ENCODE measurements at places on chromosomes 6 and 20.

DNA sequence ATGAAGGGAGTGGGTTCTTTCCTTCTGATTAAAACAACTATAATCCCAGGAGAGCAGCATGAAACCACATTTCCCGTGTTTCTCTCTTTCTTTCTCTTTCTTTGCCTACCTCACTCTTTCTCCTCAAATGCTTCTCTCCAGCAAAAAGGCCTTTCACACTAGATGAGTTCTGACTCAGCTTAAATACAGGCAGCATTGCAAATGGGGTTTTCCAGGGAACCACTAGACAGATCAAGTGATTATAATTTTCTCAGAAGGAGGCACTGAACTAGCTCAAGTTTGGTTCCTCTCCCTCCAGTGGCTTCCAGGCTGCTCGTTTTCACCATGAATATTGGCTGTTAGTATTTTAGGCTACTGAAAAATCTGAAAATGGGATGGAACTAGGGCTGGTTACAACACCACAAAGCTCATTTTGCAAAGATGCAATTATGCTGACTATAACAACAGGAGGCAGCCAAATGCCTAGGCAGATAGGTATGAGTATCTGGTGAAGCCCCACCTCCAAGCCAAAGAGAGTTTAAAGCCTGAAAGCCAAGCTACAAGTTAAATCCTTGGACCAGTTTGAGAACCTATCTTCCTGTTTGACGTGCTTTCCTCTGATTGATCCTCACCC, 260.0 kb downstream of the MMUT start:
- DNase-seq, result no peak

- no peak for DNase-seq
Measured at GRCh38 chr6:4585682-4586468, 190.3 kb upstream of the CDYL start.

GRCh38 chr20:1465470-1466210, 1.0 kb downstream of the NSFL1C start:
- no peak for DNase-seq

DNA sequence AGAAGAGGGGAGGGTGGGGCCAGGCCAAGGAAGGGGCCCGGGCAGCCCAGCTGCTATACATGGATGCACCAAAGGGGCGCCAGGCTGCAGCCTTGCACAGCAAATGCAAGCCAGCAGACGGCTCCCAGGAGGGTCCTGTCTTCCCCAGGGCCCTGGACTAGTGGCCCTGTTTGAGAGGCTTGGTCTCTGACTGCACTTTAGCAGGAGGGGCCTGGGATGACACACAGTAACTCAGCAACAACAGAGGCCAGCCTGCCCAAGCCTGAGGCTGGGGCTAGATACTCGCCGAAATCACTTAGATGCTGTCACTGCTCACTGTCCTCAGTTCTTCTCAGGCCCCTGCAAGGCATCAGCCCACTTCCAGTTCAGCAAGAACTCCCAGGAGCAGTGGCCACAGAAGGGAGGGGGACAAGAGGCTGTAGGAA, 73.5 kb downstream of the TRAM2 start:
- no peak for DNase-seq

DNA sequence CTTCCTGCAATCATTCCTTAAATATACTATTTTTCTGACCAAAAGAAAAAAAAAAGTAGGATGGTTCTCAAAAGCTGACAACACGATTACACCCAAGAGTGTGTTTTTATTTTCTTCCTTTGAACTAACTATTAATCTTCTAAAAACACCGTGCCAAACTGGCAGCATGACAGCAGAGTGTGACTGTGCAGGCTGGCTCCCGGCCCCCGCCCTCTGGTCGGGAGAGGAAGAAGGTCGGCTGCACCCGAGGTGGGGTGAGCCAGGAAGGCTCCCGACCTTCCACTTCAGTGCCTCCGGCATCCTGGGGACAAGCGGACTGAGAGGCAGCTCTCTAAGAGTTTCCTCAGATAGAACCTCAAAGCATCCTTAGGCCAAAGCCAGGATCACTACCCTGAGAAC, 29.2 kb downstream of the SLC22A23 start:
- DNase-seq, result no peak

DNA sequence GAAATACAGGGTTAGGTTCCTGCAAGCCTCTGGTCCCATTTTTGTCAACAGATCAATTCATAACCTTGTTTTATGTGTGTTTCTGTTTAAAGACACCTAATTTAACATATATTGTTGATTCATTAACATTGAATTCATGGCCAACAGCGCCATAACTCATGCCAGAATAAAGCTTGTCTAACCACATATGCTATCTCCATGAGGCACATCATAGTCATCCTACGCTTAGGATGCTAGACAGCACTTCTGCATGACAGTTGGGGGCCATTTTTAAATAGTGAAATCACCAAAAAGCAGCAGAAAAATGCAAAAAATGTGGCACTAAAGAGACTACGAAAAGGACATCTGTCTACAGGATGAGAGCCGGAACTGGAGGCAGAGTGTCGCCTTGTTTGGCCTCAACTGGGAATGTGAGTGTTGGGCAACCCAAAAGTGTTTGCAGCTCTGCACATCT, 37.9 kb downstream of the TRAM2 start:
- no peak for DNase-seq

DNA sequence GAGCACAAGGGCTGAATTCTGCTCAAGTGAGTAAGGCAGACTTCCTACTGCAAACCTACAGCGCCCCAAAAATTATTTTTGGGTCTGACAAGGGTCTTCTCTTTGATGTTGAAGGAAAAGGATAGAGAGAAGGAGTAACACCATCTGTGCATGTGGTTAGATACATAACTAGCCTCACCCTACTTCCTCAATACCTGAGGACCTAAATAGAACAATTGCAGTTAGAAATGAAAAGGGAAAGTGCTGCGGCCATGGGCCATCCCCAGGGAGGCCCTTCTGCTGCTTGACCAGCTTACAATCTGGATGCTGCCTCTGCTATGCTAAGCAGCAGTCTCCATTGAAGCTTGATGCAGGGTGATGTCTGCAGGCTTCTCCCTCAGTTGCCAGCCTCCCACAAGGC, 63.2 kb upstream of the ARMH2 start:
- no peak for DNase-seq

DNA sequence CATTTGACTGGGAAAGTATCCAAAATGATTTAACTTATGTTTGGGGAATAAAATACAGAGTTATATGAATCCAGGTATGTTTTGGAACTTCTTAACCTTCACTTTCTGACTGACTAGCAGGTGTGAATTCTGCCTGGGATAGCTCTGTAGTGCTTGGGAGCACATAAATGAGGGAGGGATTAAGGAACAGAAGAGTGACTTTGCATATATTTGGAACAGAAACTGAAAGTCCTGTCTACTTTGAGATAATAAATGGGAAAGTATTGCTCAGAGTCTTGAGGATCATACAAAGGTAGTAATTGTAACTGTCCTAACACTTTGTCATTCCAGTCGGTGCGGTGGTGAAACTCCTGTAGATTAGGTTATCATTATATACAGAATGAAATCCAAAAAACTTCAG, 317.6 kb downstream of the RIMS1 start:
- no peak for DNase-seq

DNA sequence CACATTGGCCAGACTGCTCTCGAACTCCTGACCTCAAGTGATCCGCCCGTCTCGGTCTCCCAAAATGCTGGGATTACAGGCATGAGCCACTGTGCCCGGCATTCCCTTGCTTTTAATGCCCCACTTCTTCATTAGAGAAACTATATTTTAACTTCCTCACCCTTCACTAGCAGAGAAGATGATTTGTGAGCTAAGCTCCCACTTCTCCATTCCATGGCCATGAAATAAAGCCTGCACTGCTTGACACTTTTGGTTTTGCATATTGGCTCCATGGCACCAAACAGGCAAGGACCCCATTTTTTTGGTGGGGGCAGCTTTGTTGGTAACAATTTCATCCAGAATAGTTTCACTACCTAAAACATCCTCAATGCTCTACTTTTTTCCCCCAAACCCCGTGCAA, 145.3 kb downstream of the TFAP2B start:
- no peak for DNase-seq

- no peak for DNase-seq
Measured at GRCh38 chr6:98828211-98828788, 6.1 kb upstream of the POU3F2 start.

GRCh38 chr6:16355699-16356446, 117.5 kb downstream of the GMPR start:
- no peak for DNase-seq

DNA sequence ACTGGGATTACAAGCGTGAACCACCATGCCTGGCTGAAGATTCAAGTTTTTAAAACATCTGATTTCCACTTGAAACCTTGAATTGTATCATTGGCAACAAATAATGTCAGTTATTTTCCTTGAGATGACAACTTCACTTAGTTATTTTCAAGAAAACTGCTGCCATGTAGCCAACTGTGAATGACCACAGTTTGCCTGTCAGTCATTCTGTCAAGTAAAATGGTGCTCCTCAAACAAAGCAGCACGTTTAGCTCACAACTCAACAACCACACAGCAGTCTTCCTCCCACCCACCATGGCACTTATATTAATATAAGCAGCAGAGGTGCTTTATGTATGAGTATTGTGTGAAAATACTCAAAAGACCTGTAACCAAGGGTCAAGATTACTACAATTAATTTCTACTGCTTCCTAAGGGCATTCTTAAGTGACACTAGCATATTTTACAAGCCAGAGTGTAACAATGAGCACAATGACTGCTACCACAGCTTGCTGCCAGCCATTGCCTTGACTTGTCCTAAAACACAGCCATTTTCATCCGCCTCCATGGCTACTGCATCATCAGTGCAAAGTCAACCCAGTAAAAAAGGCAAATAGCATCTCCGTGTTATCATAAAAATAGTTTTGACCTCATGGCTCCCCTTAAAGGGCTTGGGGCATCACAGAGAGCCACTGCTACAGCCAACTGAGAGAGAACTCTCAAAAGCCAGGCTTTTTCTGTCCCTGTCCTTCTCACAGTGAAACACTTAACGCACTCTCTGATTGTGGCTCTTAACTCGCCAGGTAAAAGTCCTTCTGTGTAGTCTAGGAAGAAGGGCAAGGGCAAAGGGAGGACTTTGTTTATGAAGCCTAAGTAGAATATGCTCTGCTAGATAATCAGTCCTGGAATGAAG, 96.4 kb upstream of the TAB2 start:
- no peak for DNase-seq

DNA sequence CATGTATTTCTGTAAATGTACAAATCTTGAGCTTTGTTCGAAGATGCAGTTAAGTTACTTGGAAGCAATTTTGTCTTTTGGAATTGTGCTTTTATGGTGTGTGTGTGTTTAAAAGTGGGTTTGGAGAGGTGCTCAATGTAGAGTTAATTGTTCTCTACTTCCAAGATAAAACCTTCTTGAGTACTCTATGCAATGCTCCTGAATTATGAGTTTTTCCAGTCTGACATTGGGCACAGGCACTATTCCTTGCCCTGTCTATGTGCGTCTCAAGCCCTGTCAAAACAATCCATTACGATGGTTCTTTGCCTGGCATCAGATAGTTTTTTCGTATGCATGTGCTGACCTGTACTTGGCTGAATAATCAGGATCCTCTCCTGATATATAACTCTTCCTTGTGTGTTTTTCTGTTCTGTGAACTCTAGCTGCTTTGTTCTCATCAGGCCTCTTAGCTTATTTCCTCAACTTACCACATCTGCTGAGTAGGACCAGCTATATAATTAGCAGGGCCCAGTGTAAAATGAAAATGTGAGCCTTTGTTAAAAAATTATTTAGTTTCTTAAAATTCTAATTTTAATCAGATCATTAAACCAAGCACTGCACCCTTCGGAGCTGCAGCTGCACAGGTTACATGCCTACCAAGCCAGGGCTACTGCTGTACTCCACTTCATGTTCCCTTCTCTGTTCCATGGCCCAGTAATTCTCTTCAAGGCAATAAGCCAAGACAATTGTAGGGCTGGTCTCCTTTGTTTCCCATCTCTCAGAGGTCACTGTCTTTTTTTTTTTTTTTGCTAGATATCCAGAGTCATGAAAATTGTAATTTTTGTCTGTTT, 160.1 kb downstream of the ZFAND3 start:
- no peak for DNase-seq

- DNase-seq, result no peak
Measured at GRCh38 chr6:161104966-161105365, 113.4 kb downstream of the MAP3K4 start.

DNA sequence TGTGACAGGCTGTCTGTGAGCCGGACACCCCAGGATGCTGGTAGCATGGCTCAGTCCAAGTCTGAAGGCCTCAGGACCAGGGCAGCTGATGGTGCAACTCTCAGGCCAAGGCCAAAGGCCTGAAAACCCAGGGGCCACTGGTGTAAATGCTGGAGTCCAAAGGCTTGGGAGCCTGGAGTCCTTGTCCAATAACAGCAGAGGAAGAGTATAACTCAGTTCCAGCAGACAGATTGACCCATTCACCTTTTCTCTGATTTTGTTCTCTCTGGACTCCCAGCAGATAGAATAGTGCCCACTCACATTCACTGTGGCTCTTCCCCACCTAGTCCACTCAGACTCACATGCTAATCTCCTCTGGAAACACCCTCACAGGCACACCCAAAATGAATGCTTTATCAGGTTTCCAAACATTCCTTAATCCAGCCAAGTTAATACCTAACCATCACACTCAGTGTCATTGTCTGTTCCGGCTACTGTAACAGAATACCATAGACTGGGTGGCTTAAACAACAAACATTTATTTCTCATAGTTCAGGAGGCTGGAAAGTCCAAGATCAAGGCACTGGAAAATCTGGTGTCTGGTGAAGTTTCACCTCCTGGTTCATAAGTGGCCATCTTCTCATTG, 5.0 kb upstream of the TRAF3IP2 start:
- DNase-seq, result no peak

DNA sequence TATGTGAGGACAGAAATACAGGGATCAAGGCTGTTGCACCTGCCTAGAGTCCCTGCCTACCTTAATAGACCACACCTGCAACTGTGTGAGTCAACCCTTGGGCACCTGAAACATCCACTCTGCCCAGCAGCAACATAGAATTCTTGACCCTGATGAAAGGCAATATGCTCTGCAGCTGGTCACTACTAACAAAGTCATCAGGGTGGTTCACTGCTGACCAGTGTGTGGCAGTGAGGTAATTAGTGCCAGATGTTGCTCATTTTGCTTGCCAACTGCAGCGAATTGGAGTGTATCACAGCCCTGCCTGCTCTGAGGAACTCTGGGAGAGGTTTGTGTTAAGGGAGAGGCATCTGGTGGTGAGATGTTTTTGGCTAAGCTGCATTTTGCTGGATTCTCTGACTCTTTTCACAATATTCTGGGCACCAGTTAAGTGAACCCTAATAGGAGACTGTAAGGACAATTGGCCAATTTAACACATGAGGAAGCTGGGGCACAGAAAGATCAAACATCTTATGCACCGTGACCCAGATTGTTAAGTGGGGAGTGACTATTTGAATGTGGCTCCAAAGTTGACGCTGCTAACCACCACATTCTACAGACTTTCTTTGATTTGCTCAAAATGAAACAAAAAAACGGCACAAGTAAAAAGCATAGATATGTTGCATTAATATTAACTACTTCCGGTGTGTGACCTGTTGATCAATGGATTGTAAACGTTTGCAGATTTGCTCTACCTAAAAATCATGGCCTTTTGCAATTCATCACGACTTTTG, 61.9 kb upstream of the OPRM1 start:
- DNase-seq, result no peak
